Stimulated activated CD8-positive, alpha-beta memory T cell treated with anti-CD3 and anti-CD28 coated beads, Interleukin-4, amount 100 ng/mL, for 1 hour (primary cell): ENCODE measurements at places on chromosomes 5 and 9.
A peak's percentile ranks its signal among the peaks of the same experiment; 100 is the strongest.

DNA sequence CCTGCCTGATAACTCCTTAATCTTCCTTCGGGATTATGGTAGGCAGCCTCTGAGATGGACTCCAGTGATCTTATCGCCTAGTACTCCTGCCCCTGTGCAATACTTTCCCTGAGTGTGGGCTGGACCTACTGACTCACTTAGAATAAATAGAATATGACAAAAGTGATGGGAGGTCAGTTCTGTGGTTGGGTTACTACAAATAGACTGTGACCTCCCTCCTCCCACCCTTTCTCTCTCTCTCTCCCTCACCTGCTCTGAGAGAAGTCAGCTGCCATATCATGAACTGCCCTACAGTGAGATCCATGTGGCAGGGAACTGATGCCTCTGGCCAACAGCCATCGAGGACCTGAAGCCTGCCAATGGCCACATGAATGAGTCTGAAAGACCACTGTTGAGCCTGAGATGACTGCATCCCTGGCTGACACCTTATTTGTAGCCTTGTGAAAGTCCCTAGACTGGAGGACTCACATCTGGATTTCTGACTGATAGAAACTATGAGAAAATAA lies 31.7 kb downstream of the NRG2 start:
- DNase-seq: no peak

- DNase-seq: no peak
Measured at GRCh38 chr9:122226758-122227574, 1.8 kb downstream of the LHX6 start.

DNA sequence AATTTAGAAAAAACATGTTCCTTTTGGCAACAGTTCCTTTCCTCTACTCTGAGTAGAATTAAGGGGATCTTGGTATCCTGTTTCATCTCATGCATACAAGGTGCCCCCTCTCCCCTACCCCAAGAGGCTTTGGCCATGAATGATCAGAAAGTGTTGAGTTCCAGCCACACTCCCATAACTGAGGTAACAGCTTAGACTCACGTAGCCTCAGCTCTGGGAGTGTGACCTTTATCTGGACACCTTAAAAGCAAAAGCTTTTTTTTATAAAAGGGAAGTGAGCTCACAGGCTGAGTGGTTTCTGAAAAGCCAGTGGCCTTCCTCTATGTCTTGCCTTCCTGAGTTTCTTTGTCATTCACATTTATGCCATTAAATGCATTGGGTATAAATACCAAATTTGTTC lies 900 bp upstream of the HAVCR2 start:
- DNase-seq: no peak

GRCh38 chr5:125652761-125653160 lies 770.4 kb upstream of the GRAMD2B start:
- no peak for DNase-seq

GRCh38 chr5:68631884-68632283 lies 416.3 kb downstream of the PIK3R1 start:
- DNase-seq: no peak

DNA sequence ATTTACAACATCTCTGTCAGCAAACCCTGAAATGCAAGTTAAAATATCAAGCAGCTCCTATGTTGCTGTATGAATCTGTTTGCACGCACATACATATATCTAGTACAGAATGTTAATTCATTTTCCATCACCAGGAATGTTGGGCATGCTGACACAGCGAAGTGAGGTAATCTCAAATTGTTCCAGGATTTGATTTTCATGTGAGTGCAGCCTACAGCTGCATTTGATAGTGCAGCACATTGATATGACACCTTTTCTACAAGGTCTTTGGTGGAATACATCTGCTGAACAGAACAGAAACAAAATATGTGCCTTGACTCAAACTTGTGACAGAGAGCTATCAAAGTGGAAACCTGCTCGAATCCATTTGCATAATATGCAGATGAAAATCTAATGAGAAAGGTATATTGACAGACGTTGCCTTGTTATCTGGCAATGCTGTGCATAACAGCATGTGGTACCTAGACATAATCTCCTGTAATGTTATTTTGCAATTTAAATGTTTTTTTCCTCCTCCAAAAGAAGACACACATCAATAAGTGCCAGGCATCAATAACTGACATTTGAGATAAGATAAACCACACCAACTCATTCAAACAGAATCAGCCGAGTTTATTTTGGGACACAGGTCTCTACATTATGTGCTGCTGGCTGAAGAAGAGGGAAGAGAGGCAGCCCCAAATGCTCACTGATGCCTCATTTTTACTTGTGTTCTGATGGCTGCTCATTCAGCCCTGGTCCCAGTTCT lies 512.2 kb downstream of the ZNF608 start:
- no peak for DNase-seq

- no peak for DNase-seq
Measured at GRCh38 chr5:109942646-109943045, 252.9 kb downstream of the MAN2A1 start.

DNA sequence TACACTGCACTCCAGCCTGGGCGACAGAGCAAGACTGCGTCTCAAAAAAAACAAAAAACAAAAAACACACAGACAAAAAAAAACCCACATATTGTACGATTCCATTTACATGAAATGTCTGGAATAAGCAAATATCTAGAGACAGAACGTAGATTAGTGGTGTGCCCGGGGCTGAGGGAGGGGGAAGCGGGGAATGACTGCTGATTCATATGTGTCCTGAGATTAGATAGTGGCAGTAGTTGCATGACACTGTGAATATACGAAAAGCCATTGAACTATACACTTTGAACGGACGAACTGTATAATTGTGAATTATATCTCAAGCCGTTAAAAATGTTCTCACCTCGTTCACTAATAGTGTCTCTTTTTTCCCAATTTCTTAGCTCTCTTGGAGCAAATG lies 23.9 kb downstream of the FGF1 start:
- no peak for DNase-seq

DNA sequence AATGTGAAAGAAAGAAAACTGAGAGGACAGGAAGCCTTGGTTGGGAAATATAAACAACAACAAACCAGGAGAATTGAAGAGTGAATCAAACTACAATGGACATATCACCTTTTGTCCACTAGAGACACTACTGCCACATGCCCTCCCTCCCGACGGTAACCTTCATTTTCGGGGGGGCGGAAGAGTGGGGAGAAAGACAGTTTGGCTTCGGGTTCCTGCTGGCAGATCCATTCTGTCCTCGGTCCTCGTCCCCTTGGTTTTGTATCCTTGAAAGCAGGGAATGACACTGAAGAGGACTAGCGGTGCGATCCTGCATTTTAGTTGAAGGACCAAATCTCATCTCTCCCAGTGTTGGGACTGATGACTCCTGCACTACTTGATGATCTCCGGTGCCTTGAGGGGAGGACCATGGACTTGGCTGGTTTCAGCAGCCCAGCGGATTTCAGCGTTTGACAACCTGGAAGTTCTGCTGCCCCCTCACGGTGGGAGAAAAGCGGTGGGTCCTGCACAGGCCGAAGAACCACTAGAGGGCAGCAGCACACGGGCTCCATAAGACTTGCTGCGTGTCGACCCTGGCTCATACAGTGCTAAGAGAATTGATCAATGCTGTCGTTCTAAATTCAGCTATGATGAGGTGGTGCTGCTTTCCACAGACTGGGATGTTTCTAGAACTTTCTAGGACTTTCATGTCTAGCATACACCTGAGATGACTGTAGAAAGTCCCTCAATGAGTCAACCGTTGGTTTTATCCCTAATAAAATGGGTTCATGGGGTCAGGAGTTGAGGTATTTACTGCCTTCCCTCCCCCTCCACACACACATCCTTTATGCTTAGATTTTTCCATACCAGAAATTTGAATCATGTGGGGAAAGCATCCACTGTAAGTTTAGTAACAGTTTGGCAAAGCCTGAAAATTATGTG lies 15.1 kb upstream of the ZNF131 start:
- DNase-seq: peak; percentile 77

DNA sequence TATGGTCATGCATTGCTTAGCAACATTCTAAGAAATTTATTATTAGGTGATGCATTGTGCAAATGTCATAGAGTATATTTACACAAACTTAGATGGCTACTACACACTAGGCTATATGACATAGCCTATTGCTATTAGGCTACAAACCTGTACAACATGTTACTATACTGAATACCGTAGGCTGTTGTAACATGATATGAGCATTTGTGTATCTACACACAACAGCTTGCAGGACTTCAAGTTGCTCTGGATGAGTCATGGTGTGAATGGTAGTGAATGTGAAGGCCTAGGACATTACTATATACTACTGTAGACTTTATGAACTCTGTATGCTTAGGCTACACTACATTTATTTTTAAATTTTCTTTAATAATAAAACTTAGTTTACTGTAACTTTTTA lies 107.2 kb upstream of the MAMDC2 start:
- no peak for DNase-seq

- DNase-seq: no peak
Measured at GRCh38 chr5:69129413-69129812, 35.6 kb downstream of the SLC30A5 start.

DNA sequence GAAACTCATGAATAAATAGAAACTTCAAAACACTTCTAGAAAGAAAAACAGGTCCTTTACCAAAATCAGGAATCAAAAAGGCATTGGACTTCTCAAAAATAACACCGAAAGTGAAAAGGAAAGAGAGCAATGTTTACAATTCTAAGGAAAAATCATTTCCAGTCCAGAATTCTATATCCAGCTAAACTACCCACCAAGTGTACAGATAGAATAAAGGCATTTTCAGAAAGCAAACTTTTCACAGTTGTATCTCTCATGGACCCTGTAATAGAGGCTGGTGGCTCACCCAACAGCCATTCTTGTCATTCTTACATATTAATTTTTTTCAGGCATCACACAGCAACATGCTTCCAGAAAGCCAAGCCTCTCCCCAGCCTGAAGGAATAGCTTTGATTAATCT lies 63.7 kb downstream of the FOXD1 start:
- no peak for DNase-seq

- no peak for DNase-seq
Measured at GRCh38 chr5:120446068-120446492, 18.0 kb upstream of the PRR16 start.

DNA sequence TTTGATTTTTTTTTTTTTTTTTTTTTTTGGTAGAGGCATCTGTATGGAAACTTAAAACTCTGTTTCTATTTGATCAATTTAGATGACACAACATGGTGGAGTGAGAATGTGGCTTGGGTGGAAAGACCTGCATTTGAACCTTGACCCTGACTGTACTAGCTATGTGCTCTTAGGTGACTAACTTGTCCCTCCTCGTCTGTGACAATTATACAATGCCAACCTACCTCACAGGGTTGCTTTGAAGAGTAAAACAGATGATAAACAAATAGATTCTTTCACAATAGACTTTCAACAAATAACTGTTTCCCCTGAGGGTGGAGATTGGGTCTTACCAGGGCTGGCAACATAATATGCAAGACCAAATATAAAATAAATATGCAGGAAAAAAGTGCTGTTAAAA lies 109.3 kb downstream of the CRB2 start:
- no peak for DNase-seq

- DNase-seq: no peak
Measured at GRCh38 chr5:107389130-107389774, 281.5 kb downstream of the EFNA5 start.

DNA sequence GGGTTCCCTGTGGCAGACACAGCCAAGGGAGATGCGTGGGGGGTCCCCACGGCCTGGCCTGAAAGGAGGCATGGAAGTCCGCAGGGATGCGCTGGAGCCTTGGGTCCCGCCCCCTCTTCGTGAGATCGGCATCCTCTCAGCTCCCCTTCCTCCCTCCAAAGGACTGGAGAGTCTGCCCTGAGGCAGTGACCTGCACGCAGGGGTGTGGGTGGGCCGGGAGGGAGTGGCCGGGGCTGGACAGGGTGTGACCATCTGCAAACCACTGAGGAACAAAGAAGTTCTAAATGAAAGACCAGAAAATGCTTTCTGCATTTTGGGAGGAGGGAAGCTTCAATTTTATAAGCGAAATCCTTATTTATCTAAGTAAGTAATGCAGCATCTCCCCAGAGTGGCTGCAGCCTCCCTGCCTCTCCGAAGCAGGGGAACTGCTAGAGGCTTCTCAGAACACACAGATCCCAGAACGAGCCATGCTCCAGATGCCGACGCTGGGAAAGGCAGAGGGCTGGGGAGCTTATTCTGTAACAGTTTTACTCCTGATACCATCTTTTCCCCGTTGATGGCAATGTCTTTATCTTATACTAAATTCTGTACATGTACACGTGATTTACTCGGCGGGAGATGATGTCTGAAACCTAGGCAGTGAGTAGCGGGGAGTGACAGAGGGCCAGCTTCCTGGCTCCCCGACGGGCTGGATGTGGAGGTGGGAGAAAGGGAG lies 221.7 kb downstream of the FANCC start:
- no peak for DNase-seq

DNA sequence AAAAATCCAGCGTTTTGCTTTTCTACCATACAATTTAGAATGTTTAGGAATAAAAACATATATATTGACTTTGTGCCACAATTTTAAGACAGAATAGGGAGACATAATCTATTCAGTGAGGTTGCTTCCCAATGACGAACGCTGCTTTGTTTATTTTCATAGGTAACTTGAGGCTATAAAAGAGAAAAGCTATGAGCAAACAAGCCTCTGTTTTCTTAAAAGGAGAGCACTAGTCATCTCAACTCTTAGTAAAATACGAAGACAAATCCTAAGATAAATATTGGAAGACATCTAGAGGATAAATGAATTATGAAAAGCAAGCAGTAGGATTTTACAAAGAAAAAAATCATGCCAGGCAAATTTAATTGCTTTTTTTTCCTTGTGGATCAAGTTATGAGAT lies 363.6 kb downstream of the ANXA1 start:
- no peak for DNase-seq

DNA sequence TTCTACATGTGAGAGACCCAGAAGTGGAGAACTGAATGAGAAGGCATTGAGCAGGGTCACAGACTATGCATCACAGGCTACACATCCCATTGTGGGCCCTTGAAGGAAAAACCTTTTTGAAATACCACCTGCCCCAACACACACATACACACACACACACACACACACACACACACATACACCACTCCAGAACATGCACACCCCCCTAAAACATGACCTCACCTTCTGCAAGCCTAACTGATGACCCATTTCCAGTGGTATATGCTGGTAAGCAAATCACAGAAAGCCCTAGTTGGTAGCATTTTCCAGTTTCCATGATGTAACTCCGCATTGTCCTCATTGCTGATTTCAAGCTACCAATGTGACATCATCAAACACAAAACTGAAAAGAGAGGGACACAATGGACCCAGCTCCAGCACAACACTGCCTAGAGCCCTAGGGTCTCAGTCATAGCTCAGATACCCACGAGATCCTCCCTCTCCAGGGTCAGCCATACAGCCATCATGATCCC lies 36.4 kb downstream of the THBS4 start:
- DNase-seq: no peak

- no peak for DNase-seq
Measured at GRCh38 chr5:13830536-13830935, 114.0 kb downstream of the DNAH5 start.

- DNase-seq: no peak
Measured at GRCh38 chr9:109776391-109776790, 3.6 kb upstream of the PALM2AKAP2 start.

- DNase-seq: no peak
Measured at GRCh38 chr5:77568082-77568481, 70.4 kb downstream of the OTP start.

DNA sequence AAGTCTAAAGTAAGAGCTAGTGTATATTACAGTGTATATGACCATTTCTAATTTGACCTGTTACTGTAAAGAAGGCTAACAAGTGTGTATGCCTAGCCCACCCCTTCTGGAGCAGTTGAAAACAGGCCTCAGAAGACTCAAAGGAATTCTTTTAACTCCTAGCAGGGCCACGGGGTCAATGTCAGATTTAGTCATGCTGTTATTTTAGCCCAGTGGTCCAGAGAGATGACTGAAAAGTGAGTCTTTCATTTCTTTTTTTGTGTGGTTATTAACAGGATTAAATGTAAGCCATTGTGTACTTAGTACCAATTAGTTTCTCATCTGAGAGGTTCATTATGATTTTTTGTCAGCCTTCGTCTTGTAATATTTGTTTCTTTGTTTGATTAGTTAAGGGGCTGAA lies 24.4 kb downstream of the ZCCHC7 start:
- DNase-seq: no peak
